ENCODE measurements at places on chromosomes 4 and X. TPM values are rescaled to one million over a fixed set of nuclear protein-coding genes. Genes with fewer than 3 reads are reported as not detected.

FRMPD4 gene
- 1.8 TPM for total RNA-seq

RAB41 gene
- not detected for total RNA-seq

WWC2 gene
- total RNA-seq = 35.1 TPM

ABLIM2 gene
- 0.36 TPM for total RNA-seq

NXT2 gene
- total RNA-seq = 10.6 TPM

GPR143 gene
- total RNA-seq = not detected

UGT2B10 gene
- total RNA-seq = not detected

DNAAF6 gene
- not detected for total RNA-seq

DIAPH2 gene
- total RNA-seq = 25.6 TPM

PDE6B gene
- total RNA-seq = not detected

TMEM144 gene
- 6.8 TPM for total RNA-seq

STAP1 gene
- not detected for total RNA-seq

GRCh38 chr4:140529434-140529833 is 5.5 kb downstream of the ELMOD2 start:
- DNase-seq = no peak

- no peak for DNase-seq
Observed at GRCh38 chr4:108531461-108531860, 88.9 kb upstream of the RPL34 start.

DNA sequence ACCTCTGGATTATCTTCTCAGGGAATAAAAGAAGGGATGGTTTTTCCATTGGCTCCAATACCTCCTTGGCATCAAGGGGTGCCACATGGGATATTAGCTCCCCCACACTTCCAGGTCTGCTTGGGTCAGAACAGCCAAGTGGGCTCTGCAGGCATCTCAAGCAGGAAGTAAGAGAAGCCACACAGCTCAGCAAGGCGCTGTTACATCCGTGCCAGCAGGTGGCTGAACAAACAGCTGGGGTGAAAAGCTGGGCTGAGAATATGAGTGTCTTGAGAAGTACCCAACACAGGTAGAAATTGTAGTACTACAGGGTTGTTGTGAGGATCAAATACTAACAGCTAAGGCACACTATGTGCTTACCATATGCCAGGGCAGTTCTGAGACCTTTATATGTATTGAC is 76.7 kb upstream of the TMEM150C start:
- DNase-seq = no peak

- DNase-seq = no peak
Observed at GRCh38 chr4:20658456-20658855, 41.8 kb upstream of the PACRGL start.

GRCh38 chr4:184740980-184741391 is 7.1 kb upstream of the CENPU start:
- DNase-seq = no peak

- DNase-seq = no peak
Observed at GRCh38 chr4:158610790-158611189, 60.9 kb downstream of the C4orf46 start.

DNA sequence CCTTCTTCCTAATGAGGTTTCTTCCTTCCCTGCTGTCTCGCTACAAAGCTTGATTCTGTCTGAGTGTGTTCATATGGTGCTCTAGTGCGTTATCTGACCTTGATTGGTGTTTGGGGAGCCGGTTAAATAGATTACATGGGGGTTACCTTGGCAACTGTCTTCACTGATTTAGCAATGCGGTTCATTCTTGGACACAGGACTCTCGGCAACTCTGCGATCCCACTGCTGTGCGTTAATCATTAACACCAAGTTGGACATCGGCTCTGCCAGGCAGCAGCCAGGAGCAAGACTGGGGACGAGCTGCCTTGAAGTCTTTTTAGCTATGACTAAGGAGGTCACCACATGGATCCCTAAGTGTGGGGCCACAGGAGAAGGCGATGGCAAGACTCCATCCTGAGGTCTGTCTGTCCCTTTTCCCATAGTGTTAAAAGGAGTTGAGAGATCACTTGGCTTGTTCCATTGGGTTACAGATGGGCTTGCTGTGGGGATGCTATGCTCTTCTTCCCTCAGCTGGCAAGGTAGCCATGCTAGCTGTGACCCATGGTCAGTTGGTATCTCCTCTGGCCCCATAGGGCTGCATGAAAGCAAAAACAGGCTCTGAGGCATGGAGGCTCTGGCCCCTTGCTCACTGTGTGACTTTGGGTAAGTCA is 93.4 kb upstream of the MAMLD1 start:
- DNase-seq = no peak

DNA sequence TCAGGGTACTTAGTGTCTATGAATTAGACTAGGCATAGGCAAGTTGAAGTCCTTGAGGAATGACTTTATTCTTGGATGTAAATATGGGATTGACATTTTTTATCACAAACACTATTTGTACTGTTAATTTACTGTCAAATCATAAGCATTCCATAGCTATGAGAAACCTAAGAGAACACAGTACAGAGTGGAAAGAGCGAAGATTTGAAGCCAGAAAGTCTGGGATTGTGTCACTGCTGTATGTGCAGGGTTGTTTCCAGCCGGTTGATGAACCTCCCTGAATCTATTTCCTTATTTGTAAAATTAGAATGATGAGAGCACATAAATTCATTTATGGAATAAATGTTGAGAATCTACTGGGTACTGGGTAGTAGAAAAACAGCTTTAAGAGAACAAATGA is 14.4 kb upstream of the KLHL5 start:
- DNase-seq = no peak

- DNase-seq = no peak
Observed at GRCh38 chr4:183443655-183444213, 702 bp upstream of the CDKN2AIP start.

DNA sequence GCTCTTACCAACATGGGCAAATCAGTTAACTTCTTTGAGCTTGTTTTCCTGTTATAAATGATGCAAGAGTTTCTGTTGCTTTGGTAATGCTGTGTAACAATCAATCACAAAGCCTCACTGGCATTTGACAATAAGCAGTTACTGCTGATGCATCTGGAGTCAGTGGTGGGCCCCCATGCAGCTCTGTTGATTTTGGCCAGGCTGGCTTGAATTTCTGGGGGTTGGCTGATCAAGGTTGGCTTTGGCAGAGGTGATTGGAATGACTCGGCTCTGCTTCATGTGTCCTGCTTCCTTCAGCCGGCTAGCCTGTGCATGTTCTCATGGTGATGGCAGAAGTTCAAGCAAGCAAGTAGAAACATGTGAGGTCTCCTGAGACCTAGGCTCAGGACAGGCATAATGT is 90.4 kb downstream of the PHEX start:
- DNase-seq = peak; percentile 73

GRCh38 chrX:149504226-149504914 is 736 bp downstream of the IDS start:
- no peak for DNase-seq

DNA sequence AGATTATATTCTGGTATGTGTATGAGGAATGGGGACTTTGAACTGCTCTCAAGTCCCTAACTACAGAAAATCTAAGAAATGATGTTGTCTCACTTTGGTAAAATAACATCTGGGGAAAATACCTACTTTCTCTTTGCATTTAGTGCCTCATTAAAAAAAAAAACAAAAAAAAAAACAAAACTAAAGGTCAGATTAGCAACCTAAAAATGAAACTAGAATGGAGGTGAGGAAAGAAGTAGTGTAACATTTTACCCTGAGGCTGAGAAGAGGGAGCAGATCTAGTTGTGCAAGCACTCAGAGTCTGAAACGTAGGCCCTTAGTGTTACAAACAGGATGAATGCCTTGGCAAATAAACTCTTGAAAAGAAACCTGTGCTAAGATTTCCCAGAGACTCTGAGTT is 56.0 kb downstream of the VGLL1 start:
- DNase-seq = peak; percentile 8

DNA sequence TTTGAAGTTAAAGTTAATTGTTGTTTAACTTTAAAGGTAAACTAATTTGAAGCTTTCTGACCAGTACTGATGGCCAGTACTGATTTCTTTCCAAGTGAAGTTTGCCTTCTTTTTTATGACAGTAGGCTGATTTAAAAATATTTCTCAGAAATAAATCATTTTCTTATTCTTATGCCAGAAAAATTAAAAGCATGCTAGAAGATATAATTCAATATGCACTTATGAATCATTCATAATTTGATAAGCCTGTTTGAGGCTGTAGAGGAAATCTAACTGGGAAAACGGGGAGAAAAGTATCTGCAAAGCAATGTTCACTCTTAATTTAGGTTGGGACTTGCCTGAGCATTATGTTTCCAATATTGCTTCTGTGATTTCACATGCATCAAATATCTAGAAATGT is 1112.0 kb upstream of the INTU start:
- DNase-seq = no peak

DNA sequence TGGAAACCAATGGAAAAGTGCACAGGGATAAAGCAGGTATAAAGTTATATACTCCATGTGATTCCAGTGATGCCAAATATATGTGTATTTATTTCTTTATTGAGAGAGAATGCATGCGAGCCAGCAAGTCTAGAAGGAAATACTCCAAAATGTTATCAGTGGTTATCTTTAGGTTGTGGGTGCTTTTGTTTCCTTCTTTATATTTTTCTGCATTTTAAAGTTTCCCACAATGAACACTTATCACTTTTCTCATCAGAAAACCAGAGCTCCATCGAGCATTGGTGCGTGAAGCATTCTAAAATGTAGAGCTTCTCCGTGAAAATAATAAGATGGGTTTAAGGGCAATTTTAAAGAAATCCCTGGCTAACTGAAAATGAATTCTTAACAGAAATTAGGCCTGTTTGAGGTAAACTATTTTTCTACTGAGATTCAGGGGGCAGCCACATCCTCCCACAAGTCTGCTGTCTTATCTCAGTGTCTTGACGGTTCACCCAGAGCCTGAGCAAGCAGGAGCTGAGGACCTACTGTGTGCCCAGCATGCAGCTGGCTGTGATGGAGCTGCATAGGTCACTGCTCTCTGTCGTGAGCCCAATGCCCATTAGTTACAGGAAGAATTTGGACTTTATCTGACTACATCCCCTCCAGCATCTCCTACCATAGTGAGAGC is 18.7 kb upstream of the CD40LG start:
- DNase-seq = no peak

GRCh38 chr4:186934244-186934643 is 210.6 kb upstream of the FAT1 start:
- DNase-seq = no peak

DNA sequence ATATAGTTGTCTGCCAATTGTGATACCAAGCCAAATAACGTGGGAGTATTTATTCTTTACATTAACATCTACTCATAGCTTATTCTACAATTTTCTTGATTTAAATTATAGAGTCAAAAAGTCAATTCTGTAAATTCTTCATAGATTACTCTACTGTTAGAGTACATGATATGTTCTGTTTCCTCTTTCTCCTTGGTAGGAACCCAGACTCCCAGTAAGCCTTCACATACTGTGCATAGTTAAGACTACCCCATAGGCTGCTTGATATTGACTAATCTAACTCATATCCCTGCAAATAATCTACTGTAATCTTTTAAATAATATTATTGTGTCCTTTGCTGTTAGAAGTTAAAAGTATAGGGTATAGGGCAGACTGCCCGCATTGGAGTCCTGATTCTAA is 35.4 kb downstream of the BANK1 start:
- no peak for DNase-seq

DNA sequence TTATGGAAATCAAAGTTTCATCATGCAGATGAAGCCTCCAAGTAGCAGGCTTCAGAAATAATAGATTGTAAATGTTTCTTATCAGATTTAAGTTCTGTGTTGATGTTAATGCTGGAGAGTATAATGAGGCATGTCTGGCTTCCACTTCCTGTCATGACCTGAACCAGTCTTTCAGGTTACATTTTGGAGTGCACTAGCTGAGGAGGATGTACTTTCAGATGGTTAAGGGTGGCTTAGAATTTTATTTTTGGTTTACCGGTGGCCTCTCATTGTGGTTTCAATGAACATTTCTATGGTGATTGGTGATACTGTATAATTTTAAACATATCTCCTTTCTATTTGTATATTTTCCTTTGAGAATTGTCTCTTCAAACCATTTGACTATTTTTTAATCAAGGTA is 890.4 kb downstream of the SH3BGRL start:
- no peak for DNase-seq

DNA sequence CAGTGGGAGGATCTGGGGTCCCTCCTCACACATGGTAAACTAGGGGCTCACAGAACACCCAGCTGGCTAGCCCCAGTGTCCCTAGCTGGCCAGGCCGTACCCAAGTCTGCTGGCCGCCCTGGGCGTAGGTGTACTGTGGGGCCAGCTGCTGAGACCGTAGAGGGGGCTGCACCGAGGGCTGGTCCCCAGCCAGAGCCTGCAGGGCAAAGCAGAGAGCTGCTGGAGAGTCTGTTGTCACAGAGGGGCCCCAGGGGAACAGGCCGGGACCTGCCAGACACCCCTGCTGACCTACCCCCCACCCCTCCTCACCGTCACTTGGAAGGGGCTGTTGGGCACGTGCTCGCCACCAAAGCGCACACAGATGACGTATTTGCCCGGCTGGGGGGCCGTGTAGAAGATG is 19.9 kb downstream of the FLNA start:
- DNase-seq = no peak

GRCh38 chr4:1789552-1789951 is 3.5 kb upstream of the FGFR3 start:
- DNase-seq = no peak

DNA sequence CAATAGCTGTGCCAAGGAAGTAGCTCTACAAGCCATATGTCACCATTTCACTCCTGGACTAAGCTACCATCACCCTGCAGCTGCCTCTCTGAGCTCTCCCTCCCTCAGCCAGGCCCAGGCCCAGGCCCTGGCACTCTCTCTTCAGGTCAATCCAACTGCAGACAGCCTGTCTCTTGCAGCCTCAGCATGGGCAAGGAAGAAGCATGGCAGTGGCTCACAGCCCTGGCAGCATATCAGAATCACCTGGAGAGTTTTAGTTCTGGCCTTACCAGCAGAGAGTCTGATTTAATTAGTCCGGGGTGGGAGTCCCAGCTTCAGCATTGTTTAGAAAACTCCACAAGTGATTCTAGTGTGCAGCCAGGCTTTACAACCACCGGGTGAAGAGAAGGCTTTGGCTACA is 31.5 kb downstream of the NALF2 start:
- no peak for DNase-seq

DNA sequence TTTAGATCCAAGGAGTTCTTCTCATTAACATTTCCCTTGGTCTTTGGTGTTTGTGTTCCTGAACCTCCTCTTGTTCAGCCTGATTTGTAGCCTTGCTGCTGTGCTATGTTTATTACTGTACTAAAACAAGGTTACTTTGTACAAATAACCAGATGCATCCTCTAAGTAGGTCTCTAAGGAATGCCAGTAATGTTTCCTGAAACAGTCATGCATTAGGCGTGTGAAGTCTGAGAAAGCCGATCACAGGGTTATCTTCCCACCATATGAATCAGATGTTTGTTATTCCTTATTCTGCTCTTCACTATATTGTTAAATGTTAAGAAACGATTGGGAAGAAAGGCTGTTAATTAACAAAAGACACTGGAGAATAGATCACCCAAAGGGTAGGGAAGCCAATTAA is 66.9 kb downstream of the GALNTL6 start:
- DNase-seq = no peak

GRCh38 chr4:139973015-139973414 is 181.0 kb downstream of the MAML3 start:
- no peak for DNase-seq

DNA sequence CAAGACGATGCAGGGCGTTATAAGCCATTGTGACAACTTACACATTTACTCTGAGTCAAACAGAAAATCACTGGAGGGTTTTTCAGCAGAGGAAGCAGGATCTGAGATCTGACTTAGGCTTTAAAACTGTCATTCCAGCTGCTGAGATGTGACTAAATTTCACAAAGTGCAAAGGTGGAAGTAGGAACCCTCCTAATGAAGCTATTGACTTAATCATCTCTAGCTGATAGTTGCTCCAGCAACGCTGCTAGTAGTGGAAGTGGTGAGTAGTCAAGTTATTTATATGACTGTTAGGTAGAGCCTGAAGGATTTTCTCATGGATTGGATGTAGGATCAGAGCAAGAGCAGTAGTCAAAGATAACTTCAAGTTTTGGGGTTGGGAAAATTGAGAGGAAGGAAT is 218.6 kb downstream of the GRID2 start:
- peak; percentile 38 for DNase-seq

Measured in osteoblast (primary cell).